ENCODE measurements at places on chromosomes 5 and 9.

DNA sequence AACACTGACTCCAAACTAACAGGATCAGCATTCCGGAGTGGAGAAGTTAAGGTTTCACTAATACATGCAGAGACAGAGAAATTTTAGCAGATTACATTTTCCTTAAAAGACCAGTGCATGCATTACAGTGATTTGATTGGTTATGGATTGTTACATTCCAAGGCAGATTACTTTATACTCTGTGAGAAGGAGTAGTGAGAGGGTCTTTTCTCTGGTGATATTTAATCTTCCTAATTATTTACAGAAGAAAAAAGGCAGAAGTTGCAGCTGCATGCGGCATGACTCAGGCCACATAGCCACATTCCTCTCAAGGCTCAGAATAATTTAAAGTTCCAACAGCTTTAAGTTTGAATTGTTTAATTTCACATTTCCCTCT is 53.0 kb upstream of the PDZD2 start:
- DNase-seq = no peak

DNA sequence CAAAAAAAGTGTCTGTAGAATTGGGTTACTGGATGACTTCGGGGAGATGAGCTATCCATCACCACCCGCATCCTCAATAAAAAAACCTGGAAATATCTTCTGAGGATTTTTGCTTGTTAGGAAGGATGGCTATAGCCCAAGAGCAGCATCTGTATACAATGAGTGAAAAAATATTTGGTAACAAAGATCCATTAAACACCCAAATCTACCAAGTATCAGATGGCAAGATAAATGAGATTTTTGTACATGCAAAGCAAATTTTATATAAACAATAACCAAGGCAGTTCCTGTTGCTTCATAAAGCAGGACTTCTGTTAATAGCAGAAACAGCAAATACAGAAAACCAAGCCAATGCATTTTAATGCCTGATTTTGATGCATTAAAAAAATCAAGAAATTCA is 166.6 kb downstream of the SLC28A3 start:
- DNase-seq = no peak

DNA sequence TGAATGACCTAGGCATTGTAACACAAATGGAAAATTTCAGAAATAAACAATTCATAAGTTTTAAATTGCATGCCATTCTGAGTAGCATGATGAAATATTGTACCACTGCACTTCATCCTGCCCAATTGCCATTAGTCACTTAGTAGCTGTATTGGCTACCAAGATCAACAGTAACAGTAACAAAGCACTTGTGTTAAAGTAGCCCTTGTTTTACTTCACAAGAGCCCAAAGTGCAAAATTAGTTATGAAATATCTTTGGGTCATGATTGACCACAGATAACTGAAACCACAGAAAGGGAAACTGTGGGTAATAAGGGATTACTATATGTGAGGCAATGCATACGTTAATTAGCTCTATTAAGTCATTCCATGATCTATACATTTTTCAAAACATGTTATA is 33.3 kb upstream of the RORB start:
- DNase-seq = no peak

DNA sequence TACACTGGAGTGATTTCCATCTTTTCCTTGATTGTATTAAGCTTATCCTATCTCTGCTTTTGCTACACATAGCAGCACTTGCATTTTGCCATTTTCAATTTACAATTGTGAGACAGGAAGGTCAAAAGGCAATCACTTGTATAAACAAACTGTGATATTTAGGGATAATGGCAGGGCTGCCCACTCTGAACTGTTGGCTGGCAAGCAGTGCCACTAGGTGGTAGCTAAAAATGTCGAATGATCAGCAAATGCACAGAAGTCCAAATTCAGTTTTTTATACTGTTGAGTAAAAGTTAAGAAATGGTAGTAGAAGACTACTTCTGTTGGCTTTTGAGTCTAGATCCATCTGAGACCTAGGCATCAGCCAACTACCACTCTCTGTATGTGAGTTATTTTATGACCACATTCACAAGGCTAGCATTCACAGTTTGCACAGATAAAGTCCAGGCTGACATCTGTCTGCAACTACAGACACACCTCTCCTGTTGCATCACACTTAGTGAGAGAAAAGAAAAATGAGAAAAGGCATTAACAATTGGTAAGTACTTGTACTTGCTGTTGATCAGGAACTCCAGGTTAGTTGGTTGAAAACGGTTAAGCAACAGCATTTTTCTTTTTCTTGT is 108.8 kb upstream of the ASTN2 start:
- DNase-seq = no peak

GRCh38 chr9:78938821-78939220 is 632.9 kb upstream of the TLE4 start:
- DNase-seq = no peak

DNA sequence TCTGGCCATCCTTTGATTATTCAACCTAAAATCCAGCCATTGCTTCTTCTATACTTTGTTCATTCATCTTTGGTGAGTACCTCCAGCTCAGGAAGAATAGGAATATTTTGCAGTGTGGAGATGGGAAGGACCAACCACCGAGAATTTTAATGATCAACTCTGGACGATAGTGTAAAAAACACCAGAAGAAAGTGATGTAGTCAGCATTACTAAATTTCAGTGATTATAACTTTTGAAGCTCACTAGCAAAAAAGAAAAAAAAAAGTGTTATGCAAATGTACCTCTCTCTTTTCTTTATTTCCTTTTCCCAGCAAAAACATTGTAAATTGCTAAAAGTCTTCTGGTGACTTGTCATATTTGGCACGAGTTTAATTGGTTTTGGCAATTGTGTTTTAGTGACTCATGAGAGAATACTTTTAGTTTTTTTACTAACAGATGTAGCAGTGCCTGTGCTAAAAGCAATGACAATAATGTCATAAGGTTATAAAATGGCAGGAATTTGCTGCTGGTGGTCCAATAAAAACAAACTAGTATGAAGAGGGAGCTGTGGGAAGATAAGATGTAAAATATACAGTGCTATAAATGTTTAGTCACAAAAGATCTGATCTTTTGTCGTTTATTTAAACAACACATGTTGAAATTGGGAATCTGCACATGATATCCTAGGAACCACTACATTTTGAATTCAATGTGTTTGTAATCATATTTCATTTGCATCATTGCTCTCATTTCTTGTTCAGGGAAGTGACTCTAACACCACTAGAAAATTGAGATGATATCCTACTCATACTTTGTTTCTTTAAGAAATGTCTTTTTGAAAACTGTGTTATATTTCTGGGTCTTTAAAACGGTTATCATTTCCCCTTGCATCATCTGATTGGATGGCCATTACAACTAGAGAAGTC is 81.3 kb upstream of the ERCC6L2 start:
- peak; percentile 72 for DNase-seq
